ENCODE measurements at places on chromosomes 12 and 14.

- no peak for DNase-seq
Observed at GRCh38 chr14:95424529-95424928, 91.9 kb downstream of the SYNE3 start.

DNA sequence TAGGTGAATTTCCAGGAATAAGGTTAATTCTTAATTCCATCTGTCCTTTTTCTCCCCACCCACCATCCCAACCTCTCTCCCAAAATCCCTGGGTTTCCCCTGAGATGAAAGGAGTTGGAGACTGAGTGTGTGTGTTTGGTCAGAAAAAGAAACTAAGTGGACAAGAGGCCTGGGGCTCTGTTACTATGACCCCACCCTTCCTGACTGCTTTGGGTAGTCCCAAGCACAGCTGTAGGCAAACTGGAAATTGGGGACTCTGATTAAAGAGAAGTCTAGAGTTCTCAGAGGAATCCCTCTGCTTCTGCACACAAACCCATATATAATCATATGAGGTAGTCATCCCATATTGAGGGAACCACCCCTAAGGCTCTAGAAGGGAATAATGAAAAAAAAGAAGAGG, 7.0 kb upstream of the HOXC12 start:
- DNase-seq: no peak

GRCh38 chr12:130644566-130644965, 71.5 kb downstream of the RIMBP2 start:
- no peak for DNase-seq

GRCh38 chr14:89401241-89401640, 15.8 kb downstream of the FOXN3 start:
- no peak for DNase-seq

DNA sequence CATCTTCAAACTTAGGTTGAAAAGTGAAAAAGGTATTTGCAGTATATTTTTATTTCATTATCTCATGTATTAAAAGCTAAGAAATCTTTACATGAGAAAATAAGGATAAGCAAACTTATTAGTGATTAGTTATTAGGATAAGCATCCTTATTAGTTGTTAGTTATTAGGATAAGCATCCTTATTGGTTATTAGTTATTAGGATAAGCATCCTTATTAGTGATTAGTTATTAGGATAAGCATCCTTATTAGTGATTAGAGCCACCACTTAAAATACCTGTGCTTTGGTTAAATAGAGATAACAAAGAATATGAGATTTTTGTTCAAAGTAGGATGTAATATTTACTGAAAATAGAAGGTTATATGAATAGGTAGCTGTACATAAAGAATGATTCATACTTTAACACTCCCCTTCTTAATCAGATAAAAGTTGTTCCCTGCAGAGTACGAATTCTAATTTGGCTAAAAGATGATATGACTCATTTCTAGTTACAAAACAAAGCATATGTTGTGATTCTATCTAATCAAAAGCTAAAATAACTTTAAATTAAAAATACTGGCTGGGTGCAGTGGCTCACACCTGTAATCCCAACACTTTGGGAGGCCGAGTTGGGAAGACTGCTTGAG, 56.4 kb downstream of the KDM5A start:
- DNase-seq: no peak

- DNase-seq: peak; percentile 77
Observed at GRCh38 chr14:31059152-31059924, 33.2 kb upstream of the STRN3 start.

DNA sequence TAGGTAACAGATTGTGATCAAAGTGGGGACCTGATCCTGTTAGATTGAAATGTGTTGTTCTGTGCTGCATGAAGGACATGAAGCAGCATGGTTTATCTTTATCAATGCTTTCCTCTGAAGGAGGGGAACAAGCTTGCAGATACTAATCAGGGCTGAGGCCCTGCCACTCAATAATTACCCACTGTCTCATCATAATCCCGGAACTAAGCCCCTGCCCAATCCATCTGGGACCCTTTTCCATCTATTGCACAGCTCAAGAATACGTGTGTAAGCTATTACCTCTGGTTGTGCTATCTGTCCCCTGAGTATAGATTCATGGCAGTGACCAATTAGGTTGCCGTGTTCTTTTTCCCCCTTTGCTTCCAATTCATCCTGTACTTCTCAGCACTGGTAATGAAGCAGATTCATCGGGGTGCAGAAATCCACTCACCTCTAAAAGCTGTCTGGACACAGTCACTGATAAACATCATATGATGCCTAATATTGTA, 67.8 kb downstream of the OTX2 start:
- no peak for DNase-seq

Measured in skeletal muscle cell (primary cell).